ENCODE measurements at places on chromosomes 16 and 17.

GRCh38 chr16:23564575-23565363 is 7.2 kb downstream of the UBFD1 start:
- no peak for DNase-seq

- no peak for DNase-seq
These were observed 21.6 kb upstream of the MSI2 start for GRCh38 chr17:57234739-57235092.

DNA sequence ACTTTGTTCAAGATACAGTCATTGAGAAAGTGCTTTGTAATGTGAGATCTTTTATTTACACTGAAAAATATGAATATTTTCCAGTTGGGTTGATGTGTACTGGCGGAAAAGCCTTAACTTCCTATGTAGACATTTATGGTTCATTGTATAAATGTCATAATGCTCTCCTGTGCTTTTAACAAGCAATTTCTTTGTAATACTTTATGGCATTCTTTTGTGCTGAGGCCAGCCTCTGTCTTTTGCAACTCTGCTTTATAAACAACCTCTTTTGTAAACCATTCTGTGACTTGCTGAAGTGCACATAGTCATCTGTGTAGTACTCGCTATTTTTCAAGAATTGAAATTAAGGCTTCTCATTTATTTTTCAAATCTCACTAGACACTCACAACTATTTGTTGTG is 291.2 kb downstream of the CDH11 start:
- no peak for DNase-seq

DNA sequence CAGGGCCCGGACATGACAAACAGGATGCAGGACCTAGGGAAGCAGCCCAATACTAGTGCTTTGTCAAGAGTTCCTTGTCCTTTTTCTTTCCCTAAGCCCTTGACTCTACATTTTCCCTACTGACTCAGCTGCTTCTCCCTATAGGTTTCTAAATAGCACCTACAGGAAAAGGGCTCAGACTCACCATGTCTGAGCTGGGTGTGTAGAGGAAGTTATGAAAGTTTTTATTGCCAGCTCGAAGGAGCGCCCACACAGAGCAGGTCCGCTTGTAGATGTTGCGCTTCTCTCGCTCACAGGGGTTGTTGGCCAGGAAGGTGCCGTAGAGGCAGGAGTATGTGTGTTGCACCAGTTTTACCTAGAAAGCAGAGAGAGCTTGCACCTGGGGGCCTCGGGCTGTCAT is 10.6 kb downstream of the MTMR4 start:
- DNase-seq = no peak

DNA sequence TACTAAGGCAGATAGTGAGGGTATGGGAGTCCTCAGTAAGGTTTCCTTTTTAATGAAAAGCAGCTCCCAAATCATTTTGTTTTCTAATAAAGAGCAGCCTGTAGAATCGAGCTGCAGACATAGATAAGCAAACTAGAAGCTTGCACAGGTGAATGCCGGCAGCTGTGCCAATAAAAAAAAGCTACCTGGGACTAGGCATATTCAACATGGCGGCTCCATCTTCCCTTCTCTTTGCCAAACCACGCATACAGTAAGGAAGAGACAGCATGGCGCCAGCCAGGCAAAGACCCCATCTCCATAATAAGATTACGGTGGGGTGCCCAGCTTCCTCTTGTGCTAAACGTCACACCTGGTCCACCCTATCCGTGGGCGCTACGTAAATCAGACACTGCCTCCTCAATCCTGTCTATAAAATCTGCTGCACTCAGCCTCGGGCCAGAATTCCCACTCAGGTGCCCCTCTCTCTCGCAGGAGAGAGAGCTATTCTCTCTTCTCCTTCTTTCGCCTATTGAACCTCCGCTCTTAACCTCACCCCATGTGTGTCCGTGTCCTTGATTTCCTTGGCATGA is 92.7 kb upstream of the FA2H start:
- no peak for DNase-seq

- no peak for DNase-seq
These were observed 191.4 kb upstream of the CDH5 start for GRCh38 chr16:66175058-66175457.

- no peak for DNase-seq
These were observed 10.6 kb upstream of the MEFV start for GRCh38 chr16:3266873-3267537.

GRCh38 chr17:35932586-35932985 is 2.0 kb upstream of the RDM1 start:
- no peak for DNase-seq

GRCh38 chr16:49440156-49441065 is 66.8 kb downstream of the C16orf78 start:
- DNase-seq = no peak

DNA sequence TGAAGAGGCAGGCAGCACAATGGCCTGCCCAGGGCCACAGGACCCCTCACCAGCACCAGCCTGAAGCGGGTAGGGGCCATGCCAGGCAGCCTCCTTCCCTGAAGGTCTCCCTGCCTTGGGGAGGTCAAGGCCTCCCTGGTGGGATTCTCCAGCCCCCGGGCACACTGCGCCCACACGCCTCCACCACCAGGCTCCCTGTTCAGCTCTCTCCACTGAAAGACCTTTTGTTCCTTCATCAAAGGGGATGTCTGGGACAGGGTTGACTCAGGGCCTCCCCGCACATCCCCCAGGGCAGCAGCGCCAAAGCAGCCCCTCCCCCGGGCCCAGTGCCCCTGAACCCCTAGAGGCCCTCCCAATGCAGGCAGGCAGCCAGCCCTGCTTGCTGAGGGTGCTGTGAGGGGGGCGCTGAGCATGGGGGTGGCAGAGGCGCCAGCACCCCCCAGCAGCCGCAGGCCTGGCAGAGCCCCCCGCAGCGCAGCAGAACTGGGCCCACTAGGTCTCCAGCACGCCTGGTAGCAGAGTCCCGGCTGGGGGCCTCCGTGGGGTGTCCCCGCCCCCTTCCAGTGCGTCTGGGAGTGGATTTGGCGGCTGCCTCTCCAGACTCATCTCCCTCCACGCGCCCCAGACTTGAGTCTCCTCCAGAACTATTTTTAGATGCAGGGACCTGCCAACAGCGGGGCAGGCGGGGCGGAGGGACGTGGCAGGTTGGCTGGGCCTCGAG is 13.1 kb downstream of the BCAR1 start:
- no peak for DNase-seq

- DNase-seq = no peak
These were observed 5.0 kb downstream of the HBQ1 start for GRCh38 chr16:185213-185612.

DNA sequence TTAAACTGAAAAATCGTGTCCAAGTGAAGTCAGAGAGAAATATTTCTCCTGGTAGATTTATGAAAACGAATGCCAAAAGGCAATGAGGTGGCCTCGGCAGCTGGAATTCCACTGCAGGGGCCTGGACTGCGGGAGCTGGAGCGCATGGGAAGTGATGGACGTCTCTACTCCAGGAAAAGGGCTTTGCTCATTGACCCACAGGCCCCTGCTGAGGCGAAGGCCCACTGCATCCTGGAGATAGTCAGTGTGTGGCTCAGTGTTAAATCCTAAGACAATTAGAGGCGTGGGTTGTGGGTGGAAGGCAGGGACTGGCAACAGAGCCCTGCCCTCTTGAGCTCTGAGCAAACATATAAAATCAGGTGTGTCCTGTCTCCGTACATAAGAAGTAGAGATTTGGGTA is 191.4 kb downstream of the SLC39A11 start:
- DNase-seq = no peak

DNA sequence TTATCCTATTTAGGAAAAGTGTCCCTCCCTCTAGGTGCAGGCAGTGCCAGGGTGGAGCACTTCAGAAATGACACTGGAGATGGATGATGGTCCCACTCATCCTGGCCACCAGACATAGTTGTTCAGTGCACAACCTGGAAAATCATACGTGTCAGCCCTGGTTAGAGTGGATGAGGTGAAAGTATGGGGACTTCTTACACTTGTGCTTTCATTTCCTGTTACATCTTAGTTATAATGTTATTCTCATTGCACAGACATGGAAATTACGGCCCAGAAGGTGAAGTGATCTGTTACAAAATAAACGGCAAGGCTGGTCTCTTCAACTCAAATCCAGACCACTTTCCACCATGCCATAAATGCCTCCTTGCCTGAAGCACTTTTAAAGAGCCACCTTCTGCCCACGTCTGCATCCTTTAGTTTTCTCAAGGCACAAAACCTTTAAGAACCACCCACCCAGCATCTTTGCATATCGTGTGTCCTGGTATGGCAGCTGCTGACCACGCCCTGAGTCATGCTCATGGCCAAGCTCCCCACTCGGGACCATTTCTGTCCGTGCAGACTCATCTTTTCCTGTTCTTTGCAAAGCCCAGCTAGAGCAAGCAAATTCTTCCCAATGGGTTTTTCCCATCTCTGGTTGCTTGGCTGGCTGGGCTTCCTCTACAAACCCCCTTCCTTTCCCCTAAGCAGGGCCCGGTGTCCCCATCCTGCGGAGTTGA is 22.4 kb downstream of the TBC1D3B start:
- DNase-seq = no peak

- DNase-seq = peak; percentile 28
These were observed 844 bp downstream of the TAOK2 start for GRCh38 chr16:29974291-29975133.

GRCh38 chr16:50945171-50945570 is 203.3 kb downstream of the CYLD start:
- no peak for DNase-seq

DNA sequence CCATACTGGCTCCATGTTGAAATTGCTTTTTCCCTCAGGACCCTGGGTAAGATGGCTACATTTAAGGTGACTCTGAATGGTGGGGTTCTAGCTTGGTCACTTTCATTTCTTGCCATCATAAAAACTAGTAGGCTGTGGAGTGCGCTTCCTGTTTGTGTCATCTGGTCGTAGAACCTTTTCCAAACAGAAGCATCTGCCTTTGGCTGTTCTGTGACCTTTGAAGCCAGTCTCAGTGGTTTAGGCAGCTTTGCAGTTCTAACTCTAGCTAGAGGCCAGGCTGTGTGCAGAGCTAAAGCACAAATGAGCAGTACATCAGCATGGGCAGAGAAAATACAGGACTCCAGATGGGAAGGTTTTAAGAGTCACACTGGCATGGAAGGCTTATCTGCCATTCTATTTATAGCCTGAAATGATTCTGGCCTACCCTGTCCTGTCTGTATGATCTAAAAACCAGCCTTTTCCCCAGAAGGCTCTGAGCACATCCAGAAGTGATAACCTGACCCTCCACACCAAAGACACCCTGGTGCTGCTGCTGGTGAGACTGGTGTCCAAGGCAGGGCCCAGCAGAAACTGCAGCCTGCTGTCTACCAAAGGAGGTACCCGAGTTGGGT is 8.6 kb downstream of the ESRP2 start:
- DNase-seq = peak; percentile 27

DNA sequence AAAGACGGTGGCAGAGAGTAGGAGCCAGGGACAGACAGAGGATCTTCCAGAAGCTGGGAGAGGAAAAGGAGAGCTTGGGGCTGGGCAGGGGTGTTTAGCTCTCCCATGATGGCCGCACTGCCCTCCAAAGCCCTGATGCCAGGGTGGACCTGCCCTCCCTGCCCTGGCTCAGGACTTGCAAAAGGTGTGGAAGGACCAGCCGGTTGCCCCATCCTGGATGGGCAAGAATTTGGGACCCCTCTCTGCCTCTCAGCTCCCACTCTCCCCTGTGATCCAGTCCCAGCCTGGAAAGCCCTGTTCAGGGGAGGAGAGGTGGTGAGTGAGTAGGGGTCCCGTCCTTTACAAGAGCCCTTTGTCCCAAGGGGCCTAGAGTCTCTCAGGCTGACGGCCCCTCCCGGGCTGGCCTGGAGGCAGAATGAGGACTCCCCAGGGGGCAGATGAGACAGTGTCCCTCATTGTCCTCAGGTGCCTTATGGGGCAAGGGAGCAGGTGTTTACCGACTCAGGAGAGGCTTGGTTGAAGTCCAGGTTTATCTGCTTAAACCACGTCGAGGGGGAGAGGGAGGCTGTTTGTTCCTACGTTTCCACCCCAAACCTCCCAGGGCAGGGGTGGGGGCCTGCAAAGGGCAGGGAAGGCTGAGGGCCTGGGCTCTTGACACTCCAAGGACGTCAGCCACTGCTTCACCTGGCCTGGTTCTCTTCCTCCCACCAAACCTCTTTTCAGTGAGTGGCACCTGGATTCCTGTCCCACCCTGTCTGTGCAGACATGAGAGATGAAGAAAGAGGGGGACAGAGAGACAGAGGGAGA is 19.3 kb upstream of the ITGA3 start:
- no peak for DNase-seq

- no peak for DNase-seq
These were observed 64.8 kb upstream of the C17orf78 start for GRCh38 chr17:37310940-37311339.

DNA sequence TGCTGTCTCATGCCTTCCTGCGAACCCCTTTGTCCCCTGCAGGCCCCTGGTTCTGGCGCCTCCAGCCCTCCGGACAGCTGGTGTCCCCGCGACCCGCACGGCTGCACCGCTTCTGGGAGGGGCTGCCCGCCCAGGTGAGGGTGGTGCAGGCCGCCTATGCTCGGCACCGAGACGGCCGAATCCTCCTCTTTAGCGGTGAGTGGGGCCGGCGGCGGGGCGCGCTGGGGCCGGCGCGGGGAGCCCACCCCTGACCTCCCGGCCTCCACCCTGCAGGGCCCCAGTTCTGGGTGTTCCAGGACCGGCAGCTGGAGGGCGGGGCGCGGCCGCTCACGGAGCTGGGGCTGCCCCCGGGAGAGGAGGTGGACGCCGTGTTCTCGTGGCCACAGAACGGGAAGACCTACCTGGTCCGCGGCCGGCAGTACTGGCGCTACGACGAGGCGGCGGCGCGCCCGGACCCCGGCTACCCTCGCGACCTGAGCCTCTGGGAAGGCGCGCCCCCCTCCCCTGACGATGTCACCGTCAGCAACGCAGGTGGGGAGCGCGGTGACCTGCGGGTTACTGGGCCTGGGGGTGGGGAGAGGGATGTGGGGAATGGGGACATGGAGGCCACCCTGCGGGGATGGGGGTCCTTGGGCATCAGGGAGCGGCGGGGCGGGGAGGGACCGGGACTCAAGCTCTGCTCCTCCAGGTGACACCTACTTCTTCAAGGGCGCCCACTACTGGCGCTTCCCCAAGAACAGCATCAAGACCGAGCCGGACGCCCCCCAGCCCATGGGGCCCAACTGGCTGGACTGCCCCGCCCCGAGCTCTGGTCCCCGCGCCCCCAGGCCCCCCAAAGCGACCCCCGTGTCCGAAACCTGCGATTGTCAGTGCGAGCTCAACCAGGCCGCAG is 7.1 kb upstream of the IL32 start:
- peak; percentile 66 for DNase-seq

DNA sequence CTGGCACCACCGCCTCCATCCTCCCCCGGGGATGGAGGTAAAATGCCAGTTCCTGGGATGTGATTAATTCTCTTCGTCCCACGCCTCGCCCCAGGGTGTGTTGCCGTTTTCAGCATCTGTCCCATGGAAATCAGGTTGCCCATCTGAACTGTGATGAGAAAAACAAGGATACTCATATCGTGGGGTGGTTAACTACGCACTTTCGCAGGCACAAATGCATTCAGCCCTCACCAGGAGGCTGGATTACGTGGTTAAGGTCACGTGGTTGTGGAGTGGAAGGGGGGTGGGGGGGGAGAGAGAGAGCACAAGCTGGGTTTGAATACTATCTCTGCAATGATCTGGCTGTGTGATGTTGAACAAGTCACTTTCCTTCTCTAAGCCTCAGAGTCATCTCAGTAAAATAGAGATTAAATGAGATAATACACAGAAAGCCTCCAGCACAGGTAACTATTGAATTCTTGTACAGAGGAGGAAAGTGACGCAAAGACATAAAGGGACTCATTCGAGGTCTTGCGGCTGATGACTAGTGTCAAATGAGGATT is 74.7 kb downstream of the BMERB1 start:
- peak; percentile 23 for DNase-seq

GRCh38 chr17:65666876-65667321 is 105.5 kb upstream of the AXIN2 start:
- DNase-seq = no peak

Measured in activated naive CD8-positive, alpha-beta T cell treated with anti-CD3 and anti-CD28 coated beads, Interleukin-2, amount 50 U/mL, for 24 hours (primary cell).